Activated CD4-positive, CD25-positive, alpha-beta regulatory T cell treated with anti-CD3 and anti-CD28 coated beads, Interleukin-2, amount 50 U/mL, for 24 hours (primary cell): ENCODE measurements at places on chromosomes 16 and 17.

GRCh38 chr16:57630407-57630797, 2.0 kb downstream of the ADGRG1 start:
- ATAC-seq, result no peak

GRCh38 chr17:77598241-77598620, 360.3 kb upstream of the TNRC6C start:
- ATAC-seq, result no peak

GRCh38 chr17:30130121-30130520, 13.5 kb downstream of the NSRP1 start:
- no peak for ATAC-seq

DNA sequence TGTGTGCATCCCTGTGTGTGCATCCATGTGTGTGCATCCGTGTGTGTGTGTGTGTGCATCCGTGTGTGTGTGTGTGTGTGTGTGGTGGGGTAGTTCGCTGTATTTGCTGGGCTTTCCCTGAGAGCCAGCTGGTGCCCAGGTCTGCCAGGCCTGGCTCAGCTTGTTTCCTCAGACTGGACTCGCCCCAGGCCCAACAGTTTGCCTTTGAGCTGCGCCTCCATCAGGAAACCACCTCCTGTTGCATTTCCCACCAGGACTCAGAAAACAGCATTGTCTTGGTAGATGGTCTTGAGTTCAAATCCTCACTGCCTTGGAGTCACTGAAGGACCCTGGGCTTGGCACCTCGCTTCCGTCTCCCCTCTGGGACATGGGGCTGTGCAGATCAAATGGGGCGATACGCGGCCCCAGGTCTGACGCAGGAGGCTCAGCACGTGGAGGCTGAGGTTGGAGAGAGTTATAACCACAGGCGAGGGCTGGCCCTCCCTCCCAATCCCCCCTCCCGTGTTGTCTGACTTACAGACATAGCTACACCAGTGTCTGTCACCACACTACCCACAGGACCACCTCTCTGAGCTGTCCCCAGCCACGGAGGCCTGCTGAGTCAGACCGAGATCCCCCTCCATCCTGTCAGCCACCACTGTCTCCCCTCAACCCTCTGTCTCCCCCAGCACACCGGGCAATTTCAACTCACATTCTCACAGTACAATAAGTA, 4.7 kb downstream of the ITGAE start:
- ATAC-seq, result peak; percentile 83

- no peak for ATAC-seq
These were observed 184.5 kb downstream of the IRF8 start for GRCh38 chr16:86083382-86084002.
